ENCODE measurements at places on chromosomes 1 and 21. TPM values are rescaled to one million over a fixed set of nuclear protein-coding genes. Genes with fewer than 3 reads are reported as not detected.

DNA sequence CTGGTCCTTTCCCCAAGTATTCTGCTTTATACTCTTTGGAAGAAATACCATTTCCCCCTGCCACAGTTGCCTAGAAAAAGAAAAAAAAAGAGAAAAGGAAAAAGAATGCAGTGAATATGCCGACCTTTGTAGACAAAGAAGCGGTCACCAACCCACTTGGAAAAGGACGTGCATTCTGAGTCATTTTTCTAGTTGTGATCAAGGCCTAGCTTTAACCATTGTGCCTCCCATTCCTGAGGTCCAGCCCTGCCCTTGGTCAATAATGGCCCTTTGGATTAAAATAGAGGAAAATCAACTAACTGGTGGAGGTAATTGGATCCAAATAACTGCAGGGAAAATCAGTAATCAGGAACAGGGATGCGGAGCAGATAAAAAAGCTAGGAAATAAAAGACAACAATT is 24.8 kb downstream of the S1PR1 start:
- no peak for DNase-seq

DNA sequence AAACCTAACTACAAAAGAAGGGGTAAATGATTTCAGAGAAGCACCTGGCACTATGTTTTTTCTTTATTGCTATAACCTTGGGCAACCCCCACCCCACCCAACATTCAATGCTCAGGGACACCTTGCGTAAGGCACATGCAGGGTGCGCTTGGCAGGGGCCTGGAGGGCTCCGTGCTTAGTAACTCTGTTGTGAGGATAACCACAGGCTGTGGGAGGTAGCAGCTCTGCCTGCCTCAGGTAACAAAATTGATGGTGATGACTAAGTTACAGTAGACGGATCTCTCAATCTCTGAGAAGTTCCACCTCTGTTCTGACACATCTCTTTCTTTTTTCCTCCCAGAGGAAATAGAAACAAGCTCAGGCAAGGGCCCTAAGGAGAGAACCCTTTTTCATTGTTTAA is 8.7 kb upstream of the CCN1 start:
- no peak for DNase-seq

DNA sequence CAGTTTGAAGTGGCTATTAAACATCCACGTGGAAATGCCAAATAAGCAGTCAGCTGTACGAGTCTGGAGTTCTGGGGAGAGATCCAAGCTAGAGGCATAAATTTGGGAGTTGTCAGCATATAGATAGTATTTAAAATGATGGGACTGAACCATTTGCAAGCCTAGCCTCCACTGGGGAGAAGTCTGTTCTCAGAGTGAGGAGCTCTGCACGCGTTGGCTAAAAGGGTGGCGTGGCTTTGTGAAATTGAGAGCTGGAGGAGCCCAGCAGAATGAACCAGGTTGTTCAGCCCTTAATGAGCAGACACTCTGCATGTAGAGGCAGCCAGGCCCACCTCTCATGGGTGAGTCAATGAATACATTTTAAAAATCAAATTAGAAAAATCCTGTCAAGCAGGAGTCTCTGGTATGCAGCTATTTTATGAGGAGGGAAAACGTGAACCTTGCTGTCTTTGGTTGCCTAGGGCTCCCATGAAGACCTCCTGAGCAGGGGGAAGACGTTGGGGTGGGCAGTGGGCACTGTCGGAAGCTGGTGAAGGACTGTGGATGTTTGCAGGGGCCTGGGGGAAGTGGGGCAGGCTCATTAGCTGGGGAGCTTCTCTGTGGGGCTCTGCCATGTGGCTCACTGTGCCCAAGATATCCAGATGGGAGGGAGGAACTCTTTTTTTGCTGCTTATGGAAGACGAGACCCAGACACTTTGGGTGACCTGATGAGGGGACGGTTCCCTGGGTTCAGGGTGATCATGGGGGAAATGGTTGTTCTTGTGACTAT is 18.8 kb downstream of the TMCC2 start:
- DNase-seq, result no peak

DNA sequence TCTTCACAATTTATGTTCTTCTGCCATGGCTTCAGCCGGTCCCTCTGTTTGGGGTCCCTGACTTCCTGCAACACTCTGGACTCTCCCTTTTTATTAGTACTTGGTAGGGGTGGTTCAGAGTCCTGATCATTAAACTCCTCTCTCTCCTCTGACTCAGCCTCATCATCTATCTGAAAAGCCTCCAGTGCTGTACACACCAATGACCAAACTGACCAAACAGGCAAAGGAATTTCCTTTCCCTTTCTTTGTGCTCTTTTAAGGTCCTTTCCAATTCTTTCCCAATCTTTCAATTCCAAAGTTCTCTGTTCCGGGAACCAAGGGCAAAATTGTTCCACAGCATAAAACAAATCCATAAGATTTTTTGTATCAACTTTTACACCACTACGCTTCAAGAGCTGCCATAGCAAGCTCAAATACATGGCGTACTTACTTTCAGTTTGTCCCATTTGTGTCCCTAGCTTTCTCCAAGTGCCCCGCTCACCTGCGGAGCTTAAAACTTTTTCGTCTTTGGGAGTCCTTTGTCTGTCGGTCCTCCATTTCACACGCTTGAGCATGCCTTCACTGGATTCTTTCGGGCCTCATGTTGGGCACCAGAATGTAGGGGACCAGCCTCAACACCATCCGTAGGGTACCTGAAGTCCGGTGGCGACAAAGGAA is 9.6 kb downstream of the DAP3 start:
- no peak for DNase-seq

DNA sequence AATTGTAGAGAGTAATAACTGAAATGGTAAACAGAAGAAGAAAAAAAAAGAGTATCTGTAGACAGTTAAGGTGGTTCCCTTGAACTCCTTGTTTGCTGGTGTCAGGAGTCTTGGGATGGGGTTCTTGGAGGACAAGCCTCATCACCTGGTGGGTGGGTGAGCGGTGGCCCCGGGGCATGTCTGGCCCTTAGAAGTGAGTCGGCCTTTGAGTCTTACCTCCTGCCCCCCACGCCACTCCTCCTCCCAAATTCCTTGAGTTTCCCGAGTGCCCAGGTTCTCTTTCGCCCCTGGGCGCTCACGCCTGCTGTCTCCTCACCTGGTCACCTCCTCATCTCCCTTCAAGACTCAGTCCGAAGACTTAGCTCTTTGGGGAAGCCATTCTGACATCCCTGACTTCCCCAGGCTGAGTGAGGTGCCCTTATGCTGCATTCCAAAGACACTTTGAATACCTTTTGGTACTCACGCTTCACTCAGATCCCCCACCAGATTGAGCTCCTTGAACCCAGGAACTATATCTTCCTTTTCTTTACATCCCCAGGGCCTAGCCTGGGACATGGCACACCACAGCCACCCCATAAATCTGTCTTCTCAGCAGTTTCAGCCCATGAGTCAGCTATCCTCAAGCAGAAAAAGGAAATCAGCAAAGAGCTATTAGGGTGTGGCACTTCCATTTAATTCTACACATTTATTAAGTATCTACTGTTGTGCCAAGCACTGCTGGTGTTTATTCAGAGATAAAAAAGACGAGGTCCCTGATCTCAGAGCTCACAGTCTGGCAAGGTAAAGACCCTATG is 13.5 kb upstream of the IKBKE start:
- no peak for DNase-seq

DNA sequence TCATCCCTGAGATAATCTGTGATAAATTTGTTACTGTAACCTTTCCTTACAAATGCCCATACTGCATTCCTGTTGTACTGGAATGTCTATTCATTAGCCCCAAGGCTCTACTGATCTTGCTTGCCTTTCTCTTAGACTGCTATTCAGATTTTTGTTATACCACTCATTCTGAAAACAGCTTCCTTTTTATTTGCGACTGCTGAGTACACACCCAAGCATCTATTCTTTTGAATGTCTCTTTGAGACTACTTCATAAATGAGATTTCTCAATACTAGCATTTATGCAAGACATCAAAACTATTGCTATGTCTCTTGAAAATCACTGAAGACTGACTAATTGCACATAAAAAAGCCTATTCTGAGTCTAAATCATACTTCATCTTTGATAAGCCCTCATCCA is 38.6 kb downstream of the DENND1B start:
- no peak for DNase-seq

GRCh38 chr1:26853156-26853555 is 9.8 kb upstream of the SFN start:
- DNase-seq, result peak; percentile 86

DNAI4 gene
- 7.6 TPM for total RNA-seq

CD34 gene
- total RNA-seq, result 0.34 TPM

TDRKH gene
- 8.9 TPM for total RNA-seq
